ENCODE measurements at places on chromosomes 4 and X.

GRCh38 chrX:140661643-140662042 is 47.9 kb upstream of the LINC00632 start:
- DNase-seq = no peak
- no peak overlapping the region for H3K4me3 ChIP-seq
- H3K27ac ChIP-seq = no peak overlapping the region
- no peaks in the 10 kb centered on the region for H3K4me1 ChIP-seq

DNA sequence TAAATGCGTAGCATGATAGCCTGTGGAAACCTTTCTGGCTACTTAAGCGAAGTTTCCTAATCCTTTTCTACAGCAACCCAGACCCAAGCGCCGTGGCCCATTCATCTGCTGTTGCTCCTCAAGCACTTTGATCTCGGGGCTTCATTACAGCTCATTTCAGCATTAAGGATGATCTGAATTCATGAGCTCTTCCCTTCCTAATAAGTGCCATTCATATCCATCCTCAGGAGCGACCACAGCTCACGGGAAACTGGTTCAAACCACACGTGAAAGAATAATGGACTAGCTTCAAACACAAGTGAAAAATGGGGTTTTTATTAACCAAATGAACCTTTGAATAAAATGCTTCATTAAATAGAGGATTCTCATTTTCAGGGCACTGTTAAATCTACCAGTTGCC is 202.6 kb upstream of the LEF1 start:
- no peaks in the 10 kb centered on the region for H3K4me1 ChIP-seq
- H3K27me3 ChIP-seq = no peaks in the 10 kb centered on the region
- no peak overlapping the region for H3K27ac ChIP-seq
- DNase-seq = no peak
- no peaks in the 10 kb centered on the region for H3K36me3 ChIP-seq

- H3K4me1 ChIP-seq = no peaks in the 10 kb centered on the region
- H3K27me3 ChIP-seq = peaks cover 5% of the 10 kb centered on the region
- H3K27ac ChIP-seq = no peak overlapping the region
- H3K36me3 ChIP-seq = peaks cover 3% of the 10 kb centered on the region
- H3K4me3 ChIP-seq = no peak overlapping the region
Measured at GRCh38 chrX:103839404-103839803, 7.3 kb upstream of the RAB9B start.

- no peak overlapping the region for H3K27ac ChIP-seq
- H3K27me3 ChIP-seq = no peaks in the 10 kb centered on the region
- H3K4me3 ChIP-seq = no peak overlapping the region
Measured at GRCh38 chrX:140087875-140088274, 122.6 kb upstream of the CXorf66 start.

DNA sequence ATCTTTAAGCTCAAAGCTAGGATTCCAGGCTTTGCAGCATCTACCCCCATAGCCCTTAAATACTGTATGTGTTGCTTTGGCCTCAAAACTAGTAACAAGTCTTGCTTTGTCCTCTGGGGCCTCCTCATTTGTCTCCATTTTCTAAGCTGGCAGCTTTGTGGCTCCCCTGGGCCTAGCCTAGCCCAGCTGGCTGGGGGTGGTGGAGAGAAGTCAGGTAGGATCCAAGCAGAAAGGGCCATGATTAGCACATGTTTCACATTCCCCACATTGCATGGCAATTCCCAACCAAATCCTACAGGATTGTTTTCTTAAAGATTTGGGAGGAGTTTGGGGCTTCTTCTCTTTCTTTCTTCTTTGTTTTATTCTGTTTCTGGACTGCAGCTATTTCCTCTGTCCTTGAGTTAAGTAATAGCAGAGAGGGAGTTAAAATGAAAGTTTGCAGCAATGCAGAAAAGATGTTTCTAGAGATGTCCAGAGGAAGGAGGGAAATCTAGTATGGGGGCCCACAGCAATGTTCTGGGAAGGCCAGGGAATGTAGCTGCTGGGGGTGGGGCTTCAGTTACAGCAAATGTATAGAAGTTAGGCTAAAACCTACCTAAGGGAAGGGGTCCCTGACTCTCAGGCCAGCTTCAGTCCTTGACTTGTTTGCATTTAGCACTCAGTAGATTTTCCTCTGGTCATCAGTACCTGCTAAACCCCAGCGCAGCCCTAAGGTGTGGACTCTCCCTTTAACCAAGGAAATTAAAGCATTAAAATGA is 92.1 kb downstream of the SHROOM4 start:
- no peak overlapping the region for H3K4me3 ChIP-seq
- H3K27ac ChIP-seq = no peak overlapping the region
- no peak for DNase-seq

- DNase-seq = no peak
- H3K4me1 ChIP-seq = no peaks in the 10 kb centered on the region
- H3K27me3 ChIP-seq = no peaks in the 10 kb centered on the region
- H3K4me3 ChIP-seq = no peak overlapping the region
- no peak overlapping the region for H3K27ac ChIP-seq
Measured at GRCh38 chr4:95204873-95205272, 343.9 kb downstream of the UNC5C start.

GRCh38 chrX:51144828-51145442 is 187.7 kb upstream of the NUDT10 start:
- H3K4me1 ChIP-seq = no peaks in the 10 kb centered on the region
- H3K36me3 ChIP-seq = no peaks in the 10 kb centered on the region
- H3K27ac ChIP-seq = no peak overlapping the region
- DNase-seq = no peak
- peaks cover 4% of the 10 kb centered on the region for H3K27me3 ChIP-seq

DNA sequence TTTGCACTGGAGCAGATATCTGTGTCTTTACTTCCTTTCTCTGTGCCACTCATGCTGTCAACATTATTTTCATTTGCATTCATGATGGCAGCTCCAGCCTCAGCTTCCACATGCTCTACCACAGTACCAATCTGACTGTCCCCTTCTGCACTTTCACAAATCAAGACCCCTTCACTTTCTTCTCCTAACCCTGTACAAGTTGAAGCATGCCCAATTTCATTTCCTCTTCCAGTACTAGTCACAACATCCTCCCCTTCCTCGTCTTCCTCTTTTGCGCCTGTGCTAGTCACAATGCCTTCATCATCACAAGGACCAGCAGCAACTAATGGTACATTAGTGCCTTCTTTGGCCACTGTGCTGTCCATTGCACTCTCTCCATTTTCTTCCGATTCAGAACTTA is 26.5 kb downstream of the BOD1L1 start:
- DNase-seq = no peak
- H3K4me3 ChIP-seq = no peak overlapping the region
- no peak overlapping the region for H3K27ac ChIP-seq
- H3K27me3 ChIP-seq = no peaks in the 10 kb centered on the region
- no peaks in the 10 kb centered on the region for H3K36me3 ChIP-seq

DNA sequence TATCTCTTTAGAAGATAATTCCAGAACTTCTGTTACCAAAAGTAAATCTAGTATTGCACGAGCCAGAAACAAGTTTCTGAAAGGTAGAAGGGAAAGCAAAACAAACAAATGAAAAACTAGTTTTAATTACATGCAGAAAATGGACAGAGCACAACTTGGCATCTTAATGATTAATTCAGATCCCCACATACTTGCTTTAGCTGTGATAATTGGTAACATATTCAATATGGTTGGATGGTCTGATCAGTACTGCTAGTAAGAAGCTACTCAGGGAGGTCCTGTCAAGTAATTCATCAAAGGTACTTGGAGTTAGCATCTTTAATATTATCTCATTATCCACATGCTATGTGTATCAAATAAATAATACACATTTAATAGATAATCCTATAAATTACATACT is 204.3 kb downstream of the TRAM1L1 start:
- no peak overlapping the region for H3K4me3 ChIP-seq
- H3K4me1 ChIP-seq = no peaks in the 10 kb centered on the region
- H3K27ac ChIP-seq = no peak overlapping the region
- DNase-seq = no peak
- H3K27me3 ChIP-seq = peaks cover 4% of the 10 kb centered on the region

DNA sequence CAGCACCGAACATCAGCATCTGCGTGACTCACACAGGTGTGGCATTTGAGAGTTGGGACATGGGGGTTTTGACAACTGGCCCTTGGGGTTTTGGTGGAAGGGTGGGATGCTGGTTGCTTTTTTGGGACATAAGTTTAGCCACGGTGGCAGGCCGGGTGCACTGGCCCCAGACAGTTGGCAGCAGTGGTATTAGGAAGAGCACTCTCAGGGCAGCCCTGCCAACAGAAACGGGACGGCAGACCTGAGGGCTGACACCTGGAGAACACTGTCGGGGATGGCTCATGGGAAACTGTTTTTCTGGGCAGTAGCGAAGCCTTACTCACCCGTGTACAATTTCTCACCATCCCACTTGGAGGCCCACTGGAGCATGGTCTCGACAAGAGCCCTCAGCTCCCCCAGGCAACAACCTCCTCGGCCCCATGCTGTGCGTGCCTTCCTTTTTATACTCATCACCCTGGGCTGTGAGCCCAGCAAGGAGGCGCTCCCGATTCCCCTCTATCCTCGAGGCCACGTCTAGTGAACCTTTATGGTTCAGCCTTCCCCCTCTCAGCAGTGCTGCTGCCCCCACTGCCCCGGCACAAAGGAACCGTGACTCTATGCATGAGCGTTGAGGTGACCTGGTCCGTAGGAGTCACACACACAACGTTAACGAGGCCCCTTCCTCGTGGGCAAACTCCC is 30.6 kb downstream of the WDR1 start:
- no peaks in the 10 kb centered on the region for H3K4me1 ChIP-seq
- DNase-seq = no peak
- no peak overlapping the region for H3K27ac ChIP-seq
- H3K36me3 ChIP-seq = no peaks in the 10 kb centered on the region
- no peaks in the 10 kb centered on the region for H3K27me3 ChIP-seq

DNA sequence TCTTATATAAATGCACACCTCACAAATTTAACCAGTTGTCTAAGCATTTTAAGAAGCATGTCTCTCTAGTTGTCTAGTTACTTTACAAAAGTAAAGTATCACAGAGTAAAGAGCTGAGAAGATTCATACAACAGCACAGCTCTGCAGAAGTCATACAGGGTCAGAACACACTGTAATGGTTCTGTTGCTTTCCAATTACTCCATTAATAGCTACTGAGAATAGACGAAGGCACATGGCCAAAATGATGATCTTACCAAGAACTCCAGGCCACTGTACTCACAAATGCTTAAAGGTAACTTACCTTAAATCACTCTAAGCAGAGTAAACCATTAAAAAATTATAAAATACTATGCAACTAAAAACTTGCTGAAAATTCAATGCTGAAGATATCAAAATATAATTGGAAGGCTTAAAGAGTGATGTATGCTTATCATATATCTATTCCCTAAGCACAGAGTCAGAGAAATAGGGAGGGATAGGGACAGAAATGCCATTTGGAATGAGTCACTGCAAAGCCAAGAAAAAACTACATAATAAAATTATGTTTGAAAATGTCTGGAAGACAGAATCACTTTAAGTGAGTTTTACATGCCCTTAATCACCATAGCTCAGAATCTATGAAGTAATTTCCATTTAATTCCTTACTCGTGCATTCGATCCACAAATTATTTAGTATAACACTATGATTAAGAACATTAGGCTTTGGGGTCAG is 71.0 kb downstream of the DDX60L start:
- no peaks in the 10 kb centered on the region for H3K36me3 ChIP-seq
- no peak overlapping the region for H3K4me3 ChIP-seq
- peak overlapping the region; percentile 66 for H3K27ac ChIP-seq

DNA sequence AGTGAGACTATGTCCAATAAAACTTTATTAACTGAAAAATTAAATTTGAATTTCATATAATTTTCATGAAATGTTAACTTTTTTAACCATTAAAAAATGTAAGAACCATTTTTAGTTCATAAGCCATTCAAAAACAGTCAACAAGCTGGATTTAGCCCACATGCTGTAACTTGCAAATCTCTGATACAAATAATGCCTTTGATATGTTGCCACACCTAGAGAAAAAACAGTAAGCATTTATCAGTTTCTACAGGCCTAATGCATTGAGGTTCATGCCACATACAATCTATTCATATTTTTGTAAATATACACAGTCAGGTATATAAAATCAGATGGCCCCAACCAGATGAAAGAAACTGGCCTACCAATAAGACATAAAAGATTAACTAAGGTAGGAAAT is 52.8 kb downstream of the LCORL start:
- no peak overlapping the region for H3K27ac ChIP-seq
- H3K27me3 ChIP-seq = no peaks in the 10 kb centered on the region
- no peak for DNase-seq
- no peak overlapping the region for H3K4me3 ChIP-seq
- H3K36me3 ChIP-seq = no peaks in the 10 kb centered on the region

DNA sequence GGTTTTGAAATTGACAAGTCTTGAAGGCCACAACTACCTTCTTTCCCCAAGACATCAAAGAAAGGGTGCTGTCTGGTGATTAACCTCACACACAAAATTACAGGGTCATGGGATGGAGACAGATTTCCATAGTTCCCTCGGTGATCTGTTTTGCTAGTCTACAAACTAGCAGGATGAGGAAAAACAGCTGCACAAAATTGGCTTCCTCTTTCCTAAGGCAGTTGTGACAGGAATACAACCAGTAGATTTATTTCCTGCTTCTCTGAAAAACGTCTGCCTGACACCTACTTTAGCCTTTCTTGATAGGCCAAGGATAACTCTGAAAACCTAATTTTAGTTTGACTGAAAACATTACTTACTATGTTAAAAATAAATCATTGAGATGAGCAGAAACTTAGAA is 39.6 kb downstream of the DKK2 start:
- no peaks in the 10 kb centered on the region for H3K27me3 ChIP-seq
- H3K27ac ChIP-seq = no peak overlapping the region
- H3K36me3 ChIP-seq = no peaks in the 10 kb centered on the region
- H3K4me3 ChIP-seq = no peak overlapping the region
- no peaks in the 10 kb centered on the region for H3K4me1 ChIP-seq

GRCh38 chr4:80009806-80010205 is 63.2 kb downstream of the ANTXR2 start:
- H3K36me3 ChIP-seq = no peaks in the 10 kb centered on the region
- DNase-seq = no peak
- peaks cover 8% of the 10 kb centered on the region for H3K4me1 ChIP-seq
- no peak overlapping the region for H3K4me3 ChIP-seq

DNA sequence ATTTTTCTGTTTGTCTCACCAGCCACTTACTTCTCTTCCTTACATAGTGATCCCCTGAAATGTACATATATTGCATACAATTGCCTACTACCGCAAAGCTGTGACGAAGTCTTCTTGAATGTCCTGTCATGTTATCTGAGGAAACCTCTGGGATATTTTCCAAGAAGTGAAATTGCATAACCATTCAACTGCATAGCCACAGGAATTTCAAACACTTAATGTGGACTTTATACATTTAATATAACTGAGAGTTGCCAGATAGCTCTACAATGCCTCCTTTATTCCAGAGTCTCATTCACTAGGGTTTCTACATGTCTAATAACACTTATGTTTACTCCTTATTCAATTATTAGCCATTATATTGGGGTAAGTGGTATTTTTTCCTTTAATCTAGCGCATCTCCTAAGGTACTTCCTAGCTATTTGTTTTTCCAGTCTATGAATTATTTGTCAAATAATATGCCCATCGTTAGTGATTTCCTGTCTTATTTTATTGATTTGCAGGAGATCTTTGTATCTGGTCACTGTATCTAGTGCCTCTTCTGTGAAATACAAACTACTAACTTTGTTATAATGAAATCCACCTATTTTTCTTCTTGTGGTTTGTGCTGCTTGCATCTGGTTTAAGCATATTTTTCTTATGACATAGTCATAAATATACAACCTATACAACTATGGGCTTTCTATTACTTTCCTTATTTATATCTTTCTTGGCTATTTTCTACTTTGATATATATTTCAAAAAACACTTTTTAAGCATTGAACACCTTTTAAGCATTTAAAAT is 69.2 kb upstream of the GRID2 start:
- no peaks in the 10 kb centered on the region for H3K4me1 ChIP-seq
- H3K4me3 ChIP-seq = no peak overlapping the region
- H3K27ac ChIP-seq = no peak overlapping the region
- H3K27me3 ChIP-seq = no peaks in the 10 kb centered on the region
